ENCODE measurements at places on chromosomes 12 and 14.

DNA sequence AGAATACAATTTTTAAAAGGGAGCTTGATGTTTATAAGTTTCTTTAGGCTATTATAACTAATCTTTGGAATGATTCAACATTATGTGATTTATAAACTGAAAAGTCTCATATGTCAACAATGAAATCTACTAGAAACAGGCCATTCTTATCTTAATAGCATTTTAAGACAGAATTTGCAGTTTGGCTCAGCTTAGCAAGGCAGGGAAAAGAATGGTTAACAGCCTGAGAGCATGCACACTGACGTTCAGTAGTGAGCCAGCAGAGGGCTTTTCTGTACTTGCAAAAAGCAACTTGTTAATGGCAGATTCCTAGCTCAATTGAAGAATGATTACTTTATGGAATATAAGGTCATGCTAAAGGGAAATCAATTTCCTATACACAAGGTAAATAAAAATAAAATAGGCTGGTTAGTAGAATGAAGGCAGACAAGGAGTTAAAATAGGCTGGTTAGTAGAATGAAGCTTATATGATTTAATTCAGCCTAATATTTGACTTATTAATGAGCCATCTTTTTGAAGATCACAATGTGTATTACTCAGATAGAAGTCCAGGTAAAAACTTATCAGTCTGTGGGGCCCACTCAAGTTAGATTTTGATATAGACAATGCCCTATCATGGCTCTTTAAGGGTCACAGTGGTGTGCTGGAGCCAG lies 95.9 kb downstream of the OTOGL start:
- DNase-seq, result no peak

DNA sequence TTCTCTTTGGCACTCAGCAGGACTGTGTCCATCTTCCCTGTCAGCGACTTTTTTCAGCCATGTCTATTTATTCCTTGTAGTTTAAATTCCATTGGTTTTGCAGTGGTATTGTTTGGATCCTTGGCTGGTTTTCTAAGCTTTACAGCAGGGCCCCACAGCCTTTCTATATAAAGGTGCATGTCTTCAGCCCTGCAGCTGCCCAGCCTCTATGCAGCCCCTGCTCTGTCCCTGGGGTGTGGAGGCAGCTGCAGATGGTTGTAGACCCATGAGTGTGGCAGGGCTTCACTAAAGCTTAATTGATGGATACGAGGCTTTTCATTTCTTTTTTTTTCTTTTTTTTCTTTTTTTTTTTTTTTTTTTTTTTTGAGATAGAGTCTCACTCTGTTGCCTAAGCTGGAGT lies 29.7 kb downstream of the SFSWAP start:
- DNase-seq, result no peak

DNA sequence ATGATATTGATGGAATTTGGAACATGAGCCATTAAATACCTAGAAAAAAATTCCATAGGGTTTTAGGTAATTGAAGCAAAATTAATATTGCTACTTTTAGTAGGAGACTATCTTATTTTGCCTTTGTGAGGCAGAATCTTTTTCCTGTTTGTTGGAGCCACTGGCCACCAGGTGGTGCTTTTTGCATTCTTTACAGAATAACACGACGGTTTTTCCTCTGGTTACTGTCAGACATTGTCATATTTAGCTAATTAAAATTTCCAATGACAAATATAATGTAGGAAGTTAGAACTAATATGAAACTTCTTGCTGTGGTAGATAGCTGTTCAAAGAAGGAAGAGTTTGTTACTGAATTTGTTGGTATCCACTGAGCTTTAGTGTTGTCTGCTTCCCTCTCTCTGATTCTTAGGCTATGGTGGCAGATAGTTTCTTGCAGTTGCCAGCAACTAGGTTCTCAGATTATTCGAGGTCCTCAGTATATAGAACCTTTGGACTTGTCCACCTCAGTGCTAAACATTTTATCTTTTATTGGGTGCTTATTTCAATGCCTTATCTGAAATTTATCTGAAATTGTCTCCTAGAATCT lies 25.7 kb downstream of the RAB21 start:
- DNase-seq, result peak; percentile 33

- DNase-seq, result no peak
Observed at GRCh38 chr12:6979021-6979420, 8.3 kb downstream of the EMG1 start.

GRCh38 chr14:97539884-97540283 lies 742.7 kb downstream of the VRK1 start:
- no peak for DNase-seq

DNA sequence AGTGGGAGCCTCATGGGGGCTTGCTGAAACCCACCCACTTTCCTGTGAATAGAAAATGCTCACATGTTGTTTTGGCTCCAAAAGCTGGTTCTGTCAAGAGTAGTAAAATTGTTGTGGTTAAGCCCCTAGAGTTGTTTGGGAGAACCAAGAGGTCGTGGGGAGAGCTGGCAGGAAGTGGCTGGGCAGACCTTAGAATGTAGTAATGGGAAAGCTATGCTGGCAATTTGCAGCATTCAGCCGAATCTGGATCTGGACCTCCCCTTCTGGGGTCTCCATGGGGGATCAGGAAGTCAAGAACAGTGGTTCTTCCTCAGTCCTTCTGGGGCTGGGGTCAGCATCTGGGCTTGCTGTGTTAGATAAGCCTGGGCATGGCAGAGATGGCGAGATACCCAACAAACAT lies 150.6 kb upstream of the TBX3 start:
- DNase-seq, result no peak

DNA sequence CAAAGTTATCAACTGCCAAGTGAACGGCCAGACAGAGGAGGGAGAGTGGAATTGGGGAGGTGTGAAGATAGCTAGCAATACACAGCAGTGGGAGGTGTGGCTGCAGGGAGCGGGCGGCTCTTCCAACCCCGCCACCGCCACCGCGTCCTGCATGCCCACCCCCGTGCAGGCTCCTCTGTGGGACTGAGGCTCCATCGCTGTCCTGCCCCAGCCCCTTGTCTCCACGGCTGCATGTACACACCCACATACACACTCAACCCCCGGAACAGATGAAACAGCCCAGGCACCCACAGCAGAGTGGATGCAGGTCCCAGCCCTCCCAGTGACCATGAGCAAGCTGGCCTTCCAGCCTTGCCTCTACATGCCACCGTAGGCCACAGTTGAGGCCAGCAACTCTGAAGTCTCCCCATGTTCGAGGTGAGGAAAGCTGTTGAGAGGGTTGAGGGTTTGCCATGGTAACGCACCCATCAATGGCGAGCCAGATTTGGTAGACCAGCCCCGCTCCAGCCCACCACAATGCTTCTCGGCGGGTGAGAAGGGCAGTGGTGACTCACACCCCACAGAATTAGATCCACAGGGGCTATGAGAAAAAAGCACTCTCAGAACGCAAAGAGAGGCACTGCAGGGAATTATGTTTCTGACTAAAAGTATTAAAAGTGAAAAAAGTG lies 39.3 kb downstream of the PITPNM2 start:
- DNase-seq, result no peak

DNA sequence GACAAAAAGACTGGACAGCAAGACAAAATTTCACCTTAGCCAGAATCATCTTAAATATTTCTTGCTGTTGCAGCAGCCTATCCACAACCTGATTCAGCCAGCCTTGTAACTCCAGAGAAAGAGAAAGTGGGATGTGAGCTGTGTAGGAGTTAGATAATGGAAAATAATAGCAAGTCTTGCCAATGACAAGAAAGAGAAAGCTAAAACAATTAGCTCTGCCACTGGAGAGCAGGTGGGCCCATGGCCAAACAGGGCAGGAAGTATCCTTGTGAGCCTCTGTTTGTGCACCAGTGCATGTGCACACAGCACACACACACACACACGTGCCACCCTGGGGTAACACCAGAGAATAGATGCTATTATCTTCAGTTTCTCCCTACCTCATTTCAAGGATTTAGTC lies 106.0 kb upstream of the CCDC196 start:
- no peak for DNase-seq

DNA sequence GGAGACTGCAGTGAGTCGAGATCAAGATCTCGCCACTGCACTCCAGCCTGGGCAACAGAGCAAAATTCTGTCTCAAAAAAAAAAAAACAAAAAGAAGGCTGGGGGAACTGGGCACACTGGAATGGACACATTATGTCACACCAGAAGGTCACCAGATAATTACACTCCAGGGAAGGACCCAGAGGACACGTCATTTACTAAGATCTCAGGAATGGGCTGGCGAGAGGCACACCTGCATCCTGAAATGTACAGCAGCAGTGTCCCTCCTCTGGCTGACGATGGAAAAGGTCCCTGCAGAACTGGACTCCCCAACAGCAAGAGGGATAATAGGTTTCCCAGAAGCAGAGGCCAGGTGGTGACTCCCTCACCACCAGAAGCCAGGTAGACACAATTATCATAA lies 243.5 kb downstream of the BCL11B start:
- DNase-seq, result no peak

DNA sequence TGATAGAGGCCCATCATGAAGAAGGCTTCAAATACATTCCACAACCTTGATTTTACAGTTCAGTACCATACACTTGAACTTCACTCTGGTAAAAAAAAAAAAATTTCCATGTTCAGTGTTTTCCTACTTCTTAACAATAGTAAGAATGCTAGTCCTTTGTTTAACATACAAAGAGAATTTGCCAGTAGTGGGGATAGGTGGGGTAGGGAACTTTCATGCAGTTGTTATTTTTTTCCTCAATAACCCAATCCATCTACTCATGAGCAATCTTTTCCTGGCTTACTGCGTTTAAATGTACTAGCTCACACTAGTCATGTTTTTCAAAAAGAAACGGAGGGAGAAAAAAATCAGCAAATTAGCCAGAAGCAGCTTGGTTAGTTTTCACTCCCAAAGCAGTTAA lies 206.1 kb downstream of the PRKD1 start:
- no peak for DNase-seq

- DNase-seq, result peak; percentile 45
Observed at GRCh38 chr14:68785534-68786490, 7.1 kb downstream of the ZFP36L1 start.

DNA sequence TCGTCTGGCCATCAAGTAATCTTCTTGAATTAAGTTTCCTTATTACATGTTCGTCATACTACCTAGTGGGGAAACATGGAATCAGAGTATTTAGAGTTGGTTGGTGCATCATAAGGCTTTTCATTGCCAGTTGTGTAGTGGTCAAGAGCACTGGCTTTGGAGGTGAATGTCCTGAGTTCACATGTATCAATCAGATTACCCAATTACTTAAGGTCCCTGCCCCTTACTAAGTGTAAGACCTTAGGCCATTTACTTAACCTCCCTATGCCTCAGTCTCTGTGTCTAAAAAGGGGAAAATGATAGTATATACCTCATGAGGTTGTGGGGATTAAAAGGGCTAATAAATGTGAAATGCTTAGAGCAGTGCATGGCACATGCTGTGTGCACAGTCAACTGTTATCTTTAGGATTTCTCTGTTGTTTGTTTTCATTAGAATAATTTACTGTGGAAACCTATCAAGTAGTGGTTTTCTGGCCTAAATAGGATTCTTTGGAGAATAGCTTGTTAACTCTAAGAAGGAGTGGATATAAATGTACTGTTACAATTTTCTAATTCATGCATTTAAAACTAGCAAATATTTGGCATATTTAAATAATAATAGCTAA lies 27.0 kb downstream of the MSRB3 start:
- no peak for DNase-seq

DNA sequence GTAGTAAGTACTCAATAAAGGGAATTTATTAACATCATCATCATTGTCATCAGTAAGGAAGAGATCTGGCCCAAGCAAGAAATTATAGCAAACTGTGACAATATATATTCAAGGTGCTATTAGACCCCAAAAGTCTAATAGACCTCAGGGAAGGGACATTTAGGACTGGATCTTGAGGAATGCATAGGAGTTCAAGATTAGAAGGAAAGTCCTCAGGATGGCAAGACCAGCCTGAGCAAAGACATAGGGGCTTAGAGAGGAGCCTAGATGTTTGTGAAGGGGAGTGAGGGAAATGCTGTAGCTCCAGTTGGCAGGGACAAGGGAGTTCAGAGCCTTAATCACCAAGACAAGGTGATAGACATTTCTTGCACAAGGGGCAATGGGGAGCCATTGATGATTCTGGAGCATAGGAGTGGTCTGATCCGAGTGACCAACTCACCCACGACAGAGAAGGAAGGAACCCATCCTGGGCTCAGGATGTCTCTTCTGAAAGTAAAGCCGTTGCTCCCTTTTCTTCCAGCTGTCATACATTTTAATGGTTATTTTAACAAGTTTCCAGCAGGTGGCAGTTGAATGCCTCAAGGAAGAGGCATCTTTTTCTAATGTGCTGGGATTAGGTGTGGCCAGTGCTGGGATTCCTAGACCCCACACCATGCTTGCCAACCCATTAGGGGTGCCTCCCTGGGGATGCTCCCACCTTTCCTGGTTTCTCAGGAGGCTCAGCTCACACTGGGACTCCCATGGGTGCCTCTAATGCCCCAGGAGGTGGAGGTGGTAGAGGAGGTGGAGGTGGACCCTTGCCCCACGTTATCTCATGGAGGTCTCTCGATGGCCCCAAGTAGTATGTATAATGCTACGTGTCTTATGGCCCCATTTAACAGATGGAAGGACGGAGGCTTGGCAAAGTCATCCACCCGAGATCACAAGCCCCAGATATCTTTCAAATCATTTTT lies 37.8 kb downstream of the PHETA1 start:
- DNase-seq, result peak; percentile 23

DNA sequence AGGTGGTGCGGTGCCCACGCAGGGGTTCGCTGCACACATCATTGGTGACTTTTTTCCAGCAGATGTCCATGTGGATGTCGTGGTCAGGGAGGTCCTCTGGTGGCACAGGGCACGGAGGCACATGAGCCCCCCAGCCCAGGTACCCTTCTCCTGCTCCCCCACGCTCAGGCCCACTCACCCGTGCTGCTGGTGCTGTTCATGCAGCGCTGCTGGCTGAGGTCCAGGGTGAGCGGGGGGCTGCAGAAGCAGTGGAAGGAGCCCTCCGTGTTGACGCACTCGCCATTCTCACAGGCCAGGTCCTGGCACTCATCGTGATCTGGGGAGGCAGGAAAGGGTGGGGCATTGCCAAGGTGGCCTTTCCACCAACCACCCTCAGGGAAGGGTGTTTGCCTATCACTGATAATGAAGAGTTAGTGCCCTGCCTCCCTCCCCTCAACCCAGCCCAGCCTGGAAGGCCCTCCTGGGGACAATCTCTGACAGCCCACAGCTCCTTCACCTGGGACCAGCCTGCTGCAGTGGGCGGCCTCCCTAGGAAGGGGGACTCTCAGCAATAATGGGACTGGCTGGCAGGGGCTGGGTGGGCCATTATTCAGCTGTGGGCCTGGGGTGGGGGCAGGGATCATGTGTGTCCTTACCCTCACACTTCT lies 9.8 kb downstream of the ISCA2 start:
- DNase-seq, result no peak

DNA sequence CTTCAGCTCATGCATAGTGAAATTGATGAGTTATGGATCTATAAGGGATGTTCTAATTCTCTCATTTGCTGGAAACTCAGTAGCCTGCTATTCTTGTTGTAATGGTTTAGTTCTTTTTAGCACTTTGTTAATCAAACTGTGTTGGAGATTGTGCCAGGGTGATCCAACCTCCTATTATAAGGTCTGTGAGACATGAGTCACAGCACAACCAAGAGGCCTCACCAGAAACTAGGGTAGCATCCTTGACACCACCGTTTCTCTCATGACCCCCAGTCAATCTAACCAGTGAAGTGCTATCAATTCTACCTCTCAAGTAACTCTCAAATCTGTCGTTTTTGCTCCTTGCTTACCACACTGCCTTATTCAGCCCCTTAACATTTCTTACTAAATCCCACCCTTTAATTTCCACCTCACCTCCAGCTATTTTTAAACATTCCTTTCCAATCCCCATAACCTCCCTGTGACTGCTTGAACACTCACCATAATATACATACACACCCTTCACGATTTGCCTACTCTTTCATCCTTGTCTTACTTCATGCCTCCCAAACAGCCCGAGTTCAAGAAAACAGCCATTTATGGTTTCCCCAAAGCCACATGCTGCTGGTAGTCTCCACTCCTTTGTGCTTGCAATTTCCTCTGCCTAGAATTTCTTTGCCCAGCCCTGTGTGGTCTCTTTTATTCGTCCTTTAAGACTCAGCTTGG lies 53.9 kb upstream of the NUDT4 start:
- DNase-seq, result no peak

All from retina (tissue), 1 donor.